ENCODE measurements at places on chromosomes 1 and 21.

DNA sequence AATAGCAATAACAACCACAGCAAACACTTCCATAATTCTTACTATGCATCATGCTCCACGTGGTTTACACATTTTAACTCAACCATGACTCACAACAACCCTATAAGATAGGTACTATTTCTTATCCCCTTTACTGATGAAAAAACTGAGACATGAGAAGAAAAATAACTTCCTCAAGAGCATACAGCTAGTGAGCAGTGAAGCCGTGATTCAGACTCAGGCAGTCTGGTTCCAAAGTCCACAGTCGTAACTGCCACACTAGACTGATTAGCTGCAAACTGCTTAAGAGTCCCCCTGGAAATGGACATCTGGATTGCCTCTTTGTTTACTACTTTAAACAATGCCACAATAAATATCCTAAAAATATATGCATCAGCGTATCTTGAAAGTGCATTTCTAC lies 55.7 kb downstream of the PLD5 start:
- DNase-seq: no peak

GRCh38 chr1:19892628-19893168 lies 10.5 kb downstream of the OTUD3 start:
- DNase-seq: no peak

DNA sequence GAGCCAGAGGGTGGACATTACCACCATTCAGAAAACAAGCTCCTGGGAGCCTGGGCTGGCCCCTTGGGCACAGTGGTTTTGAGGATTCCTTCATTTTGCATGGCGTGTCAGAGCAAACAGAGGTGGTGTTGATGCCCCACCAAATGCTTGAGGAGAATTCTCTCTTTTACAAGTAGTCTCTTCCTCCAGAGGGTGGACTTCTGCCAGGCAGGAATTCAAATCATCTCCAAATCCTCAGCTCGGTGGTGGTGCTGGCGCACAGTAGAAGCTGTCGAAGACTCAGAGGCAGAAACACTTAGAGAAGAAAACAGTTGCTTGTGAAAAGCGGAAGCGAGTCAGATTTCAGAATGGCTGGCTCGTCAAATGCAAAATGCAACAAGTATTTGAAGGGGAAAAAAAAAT lies 3.4 kb upstream of the CHI3L1 start:
- DNase-seq: no peak

DNA sequence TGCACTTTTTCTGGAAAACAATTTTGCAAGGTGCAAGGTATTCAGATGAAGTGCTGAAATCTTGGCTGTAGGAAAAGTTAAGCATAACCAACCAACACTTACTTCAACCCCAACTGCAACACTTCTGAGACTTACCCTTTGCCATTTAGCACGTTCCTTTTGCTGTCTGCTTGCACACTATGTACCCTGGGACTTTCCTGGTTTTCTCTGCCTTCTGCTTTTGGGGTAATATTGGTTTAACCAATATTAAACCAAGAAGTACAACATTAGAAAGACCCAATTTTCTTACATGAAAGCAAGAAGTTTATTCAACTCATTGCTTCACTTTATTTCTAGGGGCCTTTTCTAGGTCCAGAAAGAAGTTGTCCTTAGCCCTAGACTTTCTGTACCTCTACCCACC lies 193.0 kb downstream of the HLX start:
- no peak for DNase-seq

DNA sequence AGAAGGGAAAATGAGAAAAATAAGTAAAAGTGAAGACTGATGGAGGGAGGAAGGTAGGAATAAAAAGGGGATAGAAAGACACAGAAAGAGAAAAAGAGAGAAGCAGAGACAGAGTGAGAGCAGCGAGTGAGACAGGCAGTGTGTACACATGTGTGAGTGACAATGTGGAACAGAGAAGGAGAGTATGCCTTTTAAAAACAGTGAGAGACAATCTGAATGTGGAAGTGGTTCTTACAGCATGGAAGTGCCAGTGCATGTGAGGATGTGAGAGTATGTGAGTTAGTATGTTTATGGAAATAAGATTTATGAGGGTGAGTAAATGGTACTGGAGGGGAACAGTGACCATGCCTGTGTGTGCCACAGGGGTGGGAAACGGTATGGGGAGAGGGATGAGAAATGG lies 1.2 kb downstream of the NEGR1 start:
- DNase-seq: no peak

DNA sequence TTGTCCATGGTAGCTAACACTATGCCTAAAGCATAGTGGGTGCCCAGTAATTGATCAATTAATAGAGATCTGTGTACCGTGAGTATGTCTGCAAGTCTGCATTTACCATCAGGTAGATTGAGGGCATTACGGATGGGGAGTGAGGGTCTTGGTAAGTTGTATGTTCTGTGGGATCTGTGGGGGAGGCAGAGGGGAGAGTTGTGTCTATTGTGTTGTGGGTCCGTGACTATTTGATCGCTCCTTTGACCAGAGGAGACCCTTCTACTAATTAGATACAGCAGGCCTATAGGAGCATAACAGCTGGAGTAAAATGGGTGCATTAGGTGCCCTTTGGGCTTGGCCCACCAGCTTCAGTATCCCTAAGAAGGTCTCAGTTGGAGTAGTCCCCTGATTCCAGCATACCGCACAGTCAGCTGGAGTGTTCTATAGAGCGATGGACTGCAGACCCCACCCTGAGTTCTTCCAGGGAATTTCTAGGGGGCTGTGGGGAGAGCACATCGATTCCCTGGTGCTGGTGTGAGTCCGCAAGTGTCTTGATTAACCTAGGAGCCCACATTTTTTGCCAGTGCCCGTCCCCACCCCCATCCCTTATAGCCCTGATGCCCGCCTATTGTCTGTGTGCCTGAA lies 55.9 kb downstream of the RHBG start:
- no peak for DNase-seq

GRCh38 chr1:169250795-169251194 lies 116.8 kb downstream of the NME7 start:
- DNase-seq: no peak

- DNase-seq: no peak
These were observed 108.6 kb upstream of the COP1 start for GRCh38 chr1:176315519-176316220.

DNA sequence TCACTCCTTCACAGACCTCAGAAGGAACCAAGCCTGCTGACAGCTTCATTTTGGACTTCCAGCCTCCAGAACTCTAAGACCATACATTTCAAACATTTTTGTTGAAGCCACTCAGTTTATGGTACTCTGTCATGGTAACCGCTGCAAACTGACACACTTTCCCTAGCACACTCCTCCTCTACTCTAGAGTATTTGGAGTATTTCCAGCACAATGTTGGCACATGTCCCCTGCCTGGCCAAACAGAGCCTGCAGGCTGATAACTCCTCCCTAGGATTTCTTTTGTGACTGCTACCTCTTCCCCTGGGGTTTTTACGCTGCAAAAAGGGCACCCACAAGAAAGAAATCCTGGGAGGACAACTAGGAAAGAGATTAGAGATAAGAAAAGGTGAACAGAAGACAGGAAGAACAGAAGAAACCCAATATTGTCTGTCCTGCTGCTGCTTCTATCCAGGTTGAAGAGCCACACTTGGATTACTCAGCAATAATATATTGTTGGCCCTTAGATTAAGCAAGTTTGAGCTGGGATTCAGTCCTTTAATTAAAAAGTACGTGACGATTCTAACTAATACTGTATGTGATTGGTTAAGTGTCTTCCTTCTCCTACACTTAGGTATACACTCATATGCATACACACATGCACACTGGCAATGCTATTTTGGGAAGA lies 844.1 kb downstream of the LTN1 start:
- no peak for DNase-seq

DNA sequence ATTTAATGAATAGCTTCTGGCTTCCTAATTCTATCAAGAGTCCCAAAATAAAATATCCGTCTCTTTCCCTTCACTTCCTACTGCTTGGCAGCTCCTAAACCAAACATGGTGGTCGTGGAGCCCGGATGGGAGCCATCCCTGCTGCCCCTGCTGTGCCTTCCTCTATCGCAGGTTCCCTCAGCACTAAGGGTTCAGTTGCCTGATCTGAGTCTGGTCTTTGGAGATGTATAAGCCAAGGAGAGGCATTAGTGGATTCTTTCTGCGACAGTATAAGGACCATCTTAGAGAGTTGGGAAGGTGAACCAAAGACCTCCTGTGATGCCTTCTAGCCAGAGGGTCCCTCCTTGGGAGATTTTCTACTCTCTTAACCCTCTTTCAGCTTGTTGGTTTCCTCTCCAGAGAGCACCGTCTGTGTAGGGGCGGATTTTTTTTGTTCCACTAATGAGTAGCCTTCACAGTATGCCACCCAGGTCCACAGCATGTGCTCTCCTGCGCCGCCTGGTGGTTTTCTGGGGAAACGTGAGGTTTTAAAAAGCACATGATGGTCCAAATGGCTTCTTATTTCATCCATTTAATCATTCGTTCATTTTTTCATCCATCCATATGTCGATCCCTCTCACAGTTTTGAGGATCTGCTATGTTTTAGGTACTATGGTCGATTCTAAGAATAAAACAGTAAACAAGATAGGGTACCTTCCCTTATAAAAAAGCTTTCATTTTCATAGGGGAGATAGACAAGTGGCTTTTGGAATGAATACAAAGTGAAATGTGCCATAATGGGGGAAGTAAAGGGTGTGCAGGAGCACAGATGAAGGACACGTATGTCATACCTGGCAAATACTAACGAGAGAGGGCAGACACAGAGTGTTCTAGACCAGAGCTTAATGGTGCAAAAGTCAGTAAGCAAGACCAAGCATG lies 71.0 kb downstream of the NFASC start:
- peak; percentile 21 for DNase-seq

DNA sequence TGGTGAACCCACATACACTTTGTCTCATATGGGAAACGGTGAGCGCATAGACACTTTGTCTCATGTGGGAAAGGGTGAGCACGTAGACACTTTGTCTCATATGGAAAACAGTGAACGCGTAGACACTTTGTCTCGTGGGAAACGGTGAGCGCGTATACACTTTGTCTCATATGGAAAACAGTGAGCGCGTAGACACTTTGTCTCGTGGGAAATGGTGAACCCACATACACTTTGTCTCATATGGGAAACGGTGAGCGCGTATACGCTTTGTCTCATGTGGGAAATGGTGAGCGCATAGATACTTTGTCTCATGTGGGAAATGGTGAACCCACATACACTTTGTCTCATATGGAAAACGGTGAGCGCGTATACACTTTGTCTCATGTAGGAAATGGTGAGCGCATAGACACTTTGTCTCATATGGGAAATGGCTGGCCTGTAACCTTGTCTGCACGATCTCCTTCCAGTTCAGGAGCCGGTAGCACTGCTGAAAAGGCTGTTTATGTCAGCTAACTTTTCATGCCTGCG lies 50.7 kb upstream of the TRAPPC10 start:
- DNase-seq: no peak

- DNase-seq: no peak
These were observed 45.5 kb downstream of the PRDM15 start for GRCh38 chr21:41833497-41834115.

GRCh38 chr1:109739738-109740614 lies 862 bp downstream of the GSTM3 start:
- DNase-seq: no peak

DNA sequence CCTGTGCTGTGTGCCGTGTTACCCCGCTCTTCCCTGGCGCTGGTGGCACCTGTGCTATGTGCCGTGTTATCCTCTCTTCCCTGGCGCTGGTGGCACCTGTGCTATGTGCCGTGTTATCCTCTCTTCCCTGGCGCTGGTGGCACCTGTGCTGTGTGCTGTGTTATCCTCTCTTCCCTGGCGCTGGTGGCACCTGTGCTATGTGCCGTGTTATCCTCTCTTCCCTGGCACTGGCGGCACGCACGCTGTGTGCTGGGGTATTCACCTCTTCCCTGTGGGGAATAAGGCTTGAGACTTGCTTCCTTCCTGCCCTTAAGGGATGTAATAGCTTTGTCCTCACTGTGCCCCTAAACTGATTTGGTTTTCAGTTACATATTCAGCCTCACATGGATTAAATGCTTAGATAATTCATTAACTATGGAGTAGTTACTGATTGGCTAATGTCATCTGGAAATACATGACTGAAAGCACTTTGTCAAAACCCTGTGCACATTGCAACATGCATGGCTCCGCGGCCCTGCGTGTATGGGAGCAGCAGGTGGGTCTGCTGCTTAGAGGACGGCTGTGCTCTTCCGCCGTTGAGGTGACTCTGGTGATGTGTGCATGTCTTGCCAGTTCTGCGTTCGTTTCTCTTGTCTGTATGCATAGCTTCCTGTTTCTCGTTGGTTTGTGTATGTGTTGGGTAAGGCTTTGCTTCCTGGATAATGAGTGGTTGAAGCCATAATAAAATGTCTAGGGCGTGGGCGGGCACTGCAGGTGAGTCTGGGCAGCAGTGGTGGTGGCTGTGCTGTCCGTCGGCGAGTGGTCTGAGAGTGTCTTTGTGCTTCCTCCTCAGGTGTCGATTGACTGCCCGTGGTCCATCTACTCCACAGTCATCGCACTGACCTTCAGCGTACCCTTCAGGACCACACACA lies 17.9 kb upstream of the PWP2 start:
- no peak for DNase-seq

DNA sequence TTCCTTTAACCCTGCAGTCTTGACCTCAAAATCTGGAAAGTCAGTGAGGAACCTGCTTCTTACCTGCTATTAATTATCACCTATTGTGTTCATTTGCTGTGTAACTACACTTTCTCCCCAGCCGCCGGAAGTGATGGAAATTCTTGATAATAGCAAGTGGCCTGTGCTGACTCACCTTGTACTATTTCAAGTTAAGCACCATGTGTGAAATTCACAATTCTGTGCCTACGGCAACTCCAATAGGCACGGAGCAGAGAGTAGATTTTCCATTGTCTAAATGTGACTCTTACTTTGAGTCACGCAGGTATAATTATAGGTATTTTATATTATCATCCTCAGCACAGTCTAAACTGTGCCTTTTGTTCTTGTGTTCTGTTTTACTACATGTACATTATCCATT lies 466.8 kb downstream of the KIF26B start:
- no peak for DNase-seq

DNA sequence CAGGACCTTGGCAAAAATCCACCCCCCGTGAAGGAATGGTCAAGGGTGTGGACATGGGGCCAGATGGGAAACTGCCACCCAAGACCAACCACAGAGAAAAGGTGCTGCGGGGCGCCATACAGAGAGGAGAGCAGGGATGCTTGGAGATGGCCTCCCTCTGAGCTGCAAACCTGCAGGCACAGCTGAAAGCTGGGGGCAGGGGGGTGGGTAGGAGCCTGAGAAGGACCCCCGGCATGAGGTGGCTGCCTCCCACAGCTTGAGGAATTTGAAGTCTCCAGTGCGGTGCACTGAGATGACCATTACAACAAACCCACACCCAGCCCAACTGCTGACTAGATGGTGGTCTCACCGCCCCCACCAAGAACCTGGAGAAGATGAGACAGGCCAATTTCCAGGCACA lies 84.8 kb downstream of the WDR4 start:
- no peak for DNase-seq
